ENCODE measurements at places on chromosomes 4 and X.

- DNase-seq: no peak
Measured at GRCh38 chr4:119290598-119290997, 31.3 kb downstream of the FABP2 start.

DNA sequence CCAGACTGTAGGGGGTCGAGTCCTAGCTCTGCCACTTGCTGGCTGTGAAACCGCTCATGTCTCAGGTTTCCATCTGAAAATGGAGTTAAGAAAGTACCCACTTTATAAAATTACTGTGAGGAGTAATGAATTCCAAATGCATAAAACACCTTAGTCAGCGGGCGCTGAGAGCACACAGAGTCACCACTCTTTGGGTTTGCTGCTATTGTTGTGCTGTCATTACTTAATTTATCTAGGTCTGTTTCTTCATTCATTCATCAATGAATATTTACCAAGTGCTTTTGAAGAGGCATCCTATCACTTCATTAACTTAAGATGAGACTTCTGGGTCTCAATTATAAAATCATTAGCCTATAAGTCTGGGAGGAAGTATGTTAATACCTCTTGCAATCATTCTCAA is 317.3 kb downstream of the FBXW7 start:
- DNase-seq: no peak

DNA sequence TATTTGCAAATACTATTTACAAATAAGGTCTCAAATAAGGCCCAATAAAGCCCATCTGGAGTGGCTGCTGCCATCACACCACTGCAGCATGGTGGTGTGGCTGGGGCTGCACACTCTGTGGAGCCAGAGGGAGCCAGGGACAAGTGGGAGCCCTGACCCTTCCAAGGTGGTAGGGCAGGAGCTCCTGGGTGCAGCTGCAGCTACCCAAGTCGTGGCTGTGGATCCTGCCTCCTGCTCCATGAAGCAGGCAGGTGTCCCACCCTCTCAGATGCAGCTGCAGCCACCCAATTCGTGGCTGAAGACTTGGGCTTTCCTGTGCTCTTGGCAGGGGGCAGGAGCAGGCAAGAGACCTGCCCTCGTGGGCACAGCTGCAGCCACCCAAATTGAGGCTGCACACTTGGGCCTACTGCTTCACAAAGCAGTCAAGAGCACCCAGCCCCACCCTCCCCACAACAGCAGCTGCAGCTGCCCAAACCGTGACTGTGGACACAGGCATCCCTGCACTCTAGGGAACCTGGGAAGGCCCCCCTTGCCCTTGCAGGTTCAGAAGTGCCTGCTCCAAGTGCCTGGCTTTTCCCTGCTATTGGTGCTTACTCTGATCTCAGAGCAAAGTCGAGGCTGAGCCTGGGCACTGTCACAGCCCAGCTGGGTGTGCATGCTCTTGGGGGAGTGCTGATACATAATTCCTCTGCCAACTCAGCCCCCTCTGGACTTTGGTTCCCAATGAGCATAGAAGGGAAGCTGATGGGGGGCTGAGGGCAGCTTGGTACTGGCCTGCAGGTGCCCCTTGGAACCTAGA is 614.8 kb downstream of the PCDH18 start:
- DNase-seq: no peak

GRCh38 chr4:121685257-121685656 is 11.5 kb downstream of the ANXA5 start:
- no peak for DNase-seq

DNA sequence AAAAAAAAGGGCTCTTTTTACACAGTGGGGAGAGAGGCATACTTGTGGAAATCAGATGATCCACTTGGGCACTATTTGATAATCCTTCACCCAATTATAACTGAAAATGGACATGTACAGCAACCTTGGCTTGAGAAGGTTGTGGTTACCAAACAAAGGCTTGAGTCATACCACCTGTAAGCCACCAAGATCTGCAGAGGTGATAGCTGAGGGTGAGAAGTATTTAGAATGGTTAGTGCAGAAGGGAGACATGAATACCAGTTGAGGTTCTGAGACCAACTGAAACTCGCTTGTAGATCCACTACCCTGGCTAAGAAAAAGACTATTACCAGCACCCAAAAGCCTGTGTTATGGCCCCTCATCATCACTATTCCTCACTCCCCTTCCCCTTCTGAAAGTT is 614.0 kb downstream of the STIM2 start:
- no peak for DNase-seq

GRCh38 chr4:156677656-156678055 is 293.9 kb downstream of the PDGFC start:
- DNase-seq: no peak

DNA sequence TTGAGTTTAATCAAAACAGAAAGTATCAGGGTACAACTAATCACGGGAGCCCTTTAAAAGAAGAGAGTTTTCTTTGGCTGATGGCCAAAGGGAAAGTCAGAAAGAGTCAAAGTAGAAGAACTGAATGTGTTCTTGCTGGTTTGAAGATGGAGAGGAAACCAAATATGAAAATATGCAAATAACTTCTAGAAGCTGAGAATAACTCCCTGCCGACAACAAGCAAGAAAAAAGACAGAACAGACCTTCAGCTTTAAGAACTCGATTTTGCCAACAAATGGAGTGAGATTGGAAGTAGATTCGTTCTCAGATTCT is 903.8 kb downstream of the STIM2 start:
- no peak for DNase-seq

DNA sequence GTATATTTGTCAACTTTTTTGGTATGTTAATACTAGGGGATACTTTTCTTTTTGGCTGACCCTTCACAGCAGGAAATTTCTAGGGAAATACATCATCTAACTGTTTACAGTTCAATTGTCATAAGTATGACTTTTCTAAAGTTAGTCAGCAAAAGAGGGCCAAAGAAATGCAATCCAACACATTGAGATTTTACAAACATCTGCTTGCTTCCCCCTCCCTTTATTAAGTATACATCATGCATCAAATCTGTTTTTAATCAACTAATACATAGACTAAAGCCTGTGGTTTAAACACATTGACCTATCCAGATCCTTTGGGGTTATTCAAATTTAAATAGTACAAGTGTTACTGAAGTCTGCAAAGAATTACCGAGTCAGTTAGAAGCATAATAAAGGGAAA is 93.9 kb downstream of the MID1 start:
- no peak for DNase-seq

- DNase-seq: no peak
Measured at GRCh38 chrX:42434458-42435166, 343.4 kb downstream of the PPP1R2C start.

DNA sequence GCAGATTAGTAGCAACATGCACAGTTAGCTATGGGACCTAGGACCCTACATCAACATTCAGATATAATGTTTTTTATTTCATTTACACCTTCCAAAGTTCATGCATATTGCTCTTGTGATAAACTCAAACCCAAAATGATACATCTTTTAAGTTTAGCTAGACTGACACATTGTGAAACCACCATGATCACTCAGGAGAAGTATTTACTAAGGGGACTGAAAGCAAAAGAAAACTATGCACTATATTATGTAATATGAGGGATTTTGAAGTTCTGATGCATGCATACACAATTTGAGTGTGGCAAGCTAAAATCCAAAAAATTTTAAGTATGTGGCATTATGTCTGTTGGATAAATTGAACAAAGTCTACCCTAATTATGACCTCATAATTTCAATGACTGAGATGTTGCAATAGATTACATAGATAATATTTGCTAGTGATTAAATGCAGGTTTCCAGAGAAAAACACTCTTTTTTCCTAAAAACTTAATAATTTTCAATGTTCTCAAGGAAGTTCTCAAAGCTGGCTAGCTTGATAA is 914.8 kb upstream of the GRIA3 start:
- DNase-seq: no peak

Data from CD4-positive, alpha-beta T cell treated with Interleukin-1 beta for 1 hour (primary cell).